ENCODE measurements at places on chromosomes 2 and 18. TPM values are rescaled to one million over a fixed set of nuclear protein-coding genes. Genes with fewer than 3 reads are reported as not detected.

- H3K36me3 ChIP-seq, result no peaks in the 10 kb centered on the region
- H3K4me1 ChIP-seq, result no peaks in the 10 kb centered on the region
These were observed 228.9 kb upstream of the SPOPL start for GRCh38 chr2:138272524-138273195.

GRCh38 chr2:172109988-172110811, 7.5 kb upstream of the DLX2 start:
- DNase-seq, result no peak
- peaks cover 27% of the 10 kb centered on the region for H3K4me1 ChIP-seq
- H3K27me3 ChIP-seq, result peaks cover 68% of the 10 kb centered on the region
- H3K4me3 ChIP-seq, result no peak overlapping the region

- H3K27ac ChIP-seq, result no peak overlapping the region
- H3K27me3 ChIP-seq, result no peaks in the 10 kb centered on the region
- no peak for DNase-seq
- peaks cover 21% of the 10 kb centered on the region for H3K4me1 ChIP-seq
- peaks cover 34% of the 10 kb centered on the region for H3K36me3 ChIP-seq
- no peak overlapping the region for H3K4me3 ChIP-seq
These were observed 15.2 kb downstream of the MRPL35 start for GRCh38 chr2:86214503-86214832.

DNA sequence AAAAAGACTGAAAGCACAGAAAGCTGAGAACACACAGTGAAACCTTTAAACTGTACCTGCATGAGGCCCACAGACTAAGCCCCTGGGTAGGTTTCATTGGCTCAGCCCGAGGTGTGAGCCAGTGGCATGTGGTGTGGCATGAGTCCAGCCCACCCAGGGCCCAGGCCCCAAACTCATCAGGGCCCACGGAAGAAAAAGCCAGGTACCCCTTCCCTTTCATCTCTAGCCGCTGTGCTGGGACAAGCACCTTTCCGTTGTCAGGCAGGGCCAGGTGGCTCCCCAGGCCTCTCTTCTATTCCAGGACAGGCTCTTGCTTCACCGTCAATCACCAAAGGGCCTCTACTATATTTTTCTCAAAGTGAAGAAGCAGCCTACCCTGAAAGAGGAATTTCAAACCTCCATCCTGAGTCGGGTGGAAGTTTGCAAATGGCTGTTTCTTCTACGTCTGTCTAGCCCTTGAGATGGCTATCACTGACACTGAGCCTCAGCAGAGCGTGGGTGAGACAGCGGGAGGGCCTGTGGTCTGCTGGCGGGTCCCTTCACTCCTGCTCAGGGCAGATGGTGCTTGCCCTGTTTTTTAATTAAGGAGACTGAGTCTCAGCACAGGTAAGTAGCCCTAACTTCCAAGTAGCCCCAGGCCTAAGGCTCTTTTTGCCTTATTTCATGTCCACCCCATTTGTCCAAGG, 8.6 kb downstream of the DNAJB2 start:
- H3K36me3 ChIP-seq, result peaks cover 16% of the 10 kb centered on the region
- no peak overlapping the region for H3K27ac ChIP-seq
- H3K4me3 ChIP-seq, result no peak overlapping the region
- H3K4me1 ChIP-seq, result no peaks in the 10 kb centered on the region

- H3K27ac ChIP-seq, result no peak overlapping the region
- no peak for DNase-seq
- H3K4me1 ChIP-seq, result no peaks in the 10 kb centered on the region
- H3K36me3 ChIP-seq, result peaks cover 11% of the 10 kb centered on the region
- H3K27me3 ChIP-seq, result no peaks in the 10 kb centered on the region
These were observed 56.9 kb downstream of the RHBDD1 start for GRCh38 chr2:226892729-226893128.

NTSR2 gene
- total RNA-seq, result not detected

DNA sequence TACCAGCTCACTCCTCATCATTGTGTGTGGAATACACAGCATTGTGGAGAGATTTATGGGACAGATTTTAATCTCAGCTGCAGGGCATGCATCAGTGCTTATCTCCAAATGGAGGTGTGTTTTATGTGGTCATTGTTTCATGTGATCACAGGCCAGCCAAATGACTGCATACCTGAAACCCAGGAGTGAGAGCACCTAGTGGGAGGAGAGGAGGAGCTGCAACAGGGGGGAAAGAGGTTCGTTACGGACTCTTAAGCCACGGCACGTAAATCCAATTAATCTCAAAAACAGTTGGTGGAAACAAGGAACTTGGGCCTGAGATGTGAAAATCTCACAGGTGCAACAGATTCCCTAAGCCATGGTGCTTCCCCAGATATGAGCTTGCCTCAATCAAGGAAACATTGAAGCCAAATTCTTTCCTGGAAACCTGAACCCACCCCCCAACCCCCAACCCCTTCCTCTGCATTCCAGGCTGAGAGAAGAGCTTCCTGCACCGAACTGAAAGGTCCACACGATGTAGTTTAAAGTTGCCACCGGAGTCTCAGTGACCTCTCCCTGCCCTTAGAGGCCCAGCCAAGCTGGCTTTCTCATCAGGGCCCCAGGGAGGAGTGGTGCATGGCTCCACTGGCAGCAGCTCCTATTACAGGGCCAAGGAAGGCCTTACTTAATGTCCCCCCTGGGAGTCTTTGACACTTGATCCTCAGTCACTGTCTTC, 167.4 kb downstream of the C1D start:
- no peak overlapping the region for H3K27ac ChIP-seq
- no peak for DNase-seq
- H3K4me1 ChIP-seq, result no peaks in the 10 kb centered on the region
- H3K36me3 ChIP-seq, result no peaks in the 10 kb centered on the region
- H3K4me3 ChIP-seq, result no peak overlapping the region
- H3K27me3 ChIP-seq, result no peaks in the 10 kb centered on the region

DNA sequence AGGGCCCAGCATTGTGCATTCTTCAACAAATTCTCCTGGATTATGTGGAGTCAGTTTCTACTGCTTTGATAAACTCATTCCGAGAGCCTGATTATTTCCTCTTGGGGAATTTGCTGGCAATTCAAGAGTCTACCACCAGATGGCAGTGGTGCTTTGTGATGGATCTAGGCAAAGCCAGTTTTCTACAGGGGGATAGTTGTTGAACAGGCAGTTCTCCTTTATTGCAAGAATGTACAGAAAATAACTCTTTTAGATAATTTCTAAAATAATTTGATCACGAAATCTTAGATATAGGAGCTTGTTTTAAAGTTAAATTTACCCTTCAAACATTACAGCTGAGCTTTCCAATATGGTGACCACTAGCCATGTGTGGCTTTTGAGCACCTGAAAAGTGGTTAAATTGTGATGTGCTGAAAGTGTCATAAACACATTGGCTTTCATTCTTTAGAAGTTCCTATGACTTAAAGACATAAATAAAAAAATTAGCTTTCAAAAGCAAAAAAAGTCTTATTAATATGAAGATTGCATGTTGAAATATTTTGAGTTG, 66.7 kb upstream of the HAAO start:
- no peak overlapping the region for H3K27ac ChIP-seq
- DNase-seq, result peak; percentile 33
- no peaks in the 10 kb centered on the region for H3K27me3 ChIP-seq
- H3K4me1 ChIP-seq, result no peaks in the 10 kb centered on the region

RALB gene
- total RNA-seq, result 79.7 TPM

SLC14A1 gene
- total RNA-seq, result 0.49 TPM

DNA sequence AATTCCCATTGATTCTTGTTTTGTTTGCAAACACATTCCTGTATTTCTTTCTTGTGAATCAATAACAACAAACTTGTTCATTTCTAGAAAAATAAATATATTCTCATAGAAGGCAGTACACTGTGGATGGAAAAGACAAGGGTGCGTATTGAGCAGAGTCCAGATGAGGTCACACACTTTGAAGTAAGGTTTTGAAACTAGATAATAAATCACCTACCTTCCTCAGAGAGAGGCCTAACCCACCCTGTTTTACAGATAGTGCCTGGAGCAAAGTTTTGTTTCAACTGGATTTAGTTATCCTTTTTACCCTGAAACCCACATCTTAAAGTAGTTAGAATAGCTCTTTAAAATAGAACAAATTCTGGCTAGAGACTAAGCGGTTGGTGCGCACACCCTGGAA, 137.1 kb upstream of the PIEZO2 start:
- no peak overlapping the region for H3K27ac ChIP-seq
- H3K36me3 ChIP-seq, result no peaks in the 10 kb centered on the region
- no peak overlapping the region for H3K4me3 ChIP-seq
- H3K4me1 ChIP-seq, result no peaks in the 10 kb centered on the region

C1GALT1C1L gene
- total RNA-seq, result not detected

DNA sequence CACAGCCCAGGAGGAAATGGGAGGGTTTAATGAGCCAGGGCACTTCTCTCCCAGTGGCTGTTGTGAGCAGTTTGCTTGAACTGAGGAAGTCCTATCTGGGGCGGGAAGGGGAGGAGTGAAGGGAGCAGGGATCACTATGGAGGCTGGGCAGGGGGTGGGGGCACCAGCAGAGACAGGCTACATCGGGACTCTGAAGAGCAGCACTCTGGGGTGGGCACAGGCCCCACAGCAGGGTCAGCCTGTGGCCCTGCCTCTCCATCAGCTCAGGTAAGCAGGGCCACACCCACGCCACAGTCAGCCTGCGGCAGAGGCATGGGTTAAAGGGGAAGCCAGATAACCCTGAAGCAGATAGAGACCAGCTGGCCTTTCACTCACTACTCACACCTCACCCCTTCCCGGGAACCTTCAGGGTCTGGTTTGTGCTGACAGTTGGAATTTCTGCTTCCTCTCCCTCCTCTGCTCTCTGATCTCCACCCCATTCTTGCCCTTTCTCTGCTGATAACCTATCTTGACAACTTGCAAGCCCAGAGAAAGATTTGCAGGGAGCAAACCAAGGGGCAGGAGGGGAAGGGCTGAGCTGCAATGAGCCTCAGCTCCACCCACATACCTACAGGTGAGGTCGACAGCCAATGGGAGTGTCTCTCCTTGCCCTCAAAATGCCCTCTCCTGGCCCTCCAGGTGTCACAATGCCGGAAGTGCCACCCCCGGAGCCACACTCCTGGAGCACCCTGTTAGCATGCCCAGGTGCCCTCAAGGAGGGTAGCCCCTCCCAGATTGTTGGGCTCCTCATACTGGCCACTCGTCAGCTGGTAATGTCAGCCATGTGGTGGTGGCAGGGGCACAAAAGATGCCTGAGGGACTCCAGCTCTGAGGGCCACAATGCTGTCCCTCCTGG, 3.7 kb downstream of the SIGLEC15 start:
- H3K4me1 ChIP-seq, result peaks cover 12% of the 10 kb centered on the region
- peaks cover 11% of the 10 kb centered on the region for H3K27me3 ChIP-seq
- no peak overlapping the region for H3K27ac ChIP-seq
- H3K4me3 ChIP-seq, result no peak overlapping the region

ERFE gene
- not detected for total RNA-seq

DNA sequence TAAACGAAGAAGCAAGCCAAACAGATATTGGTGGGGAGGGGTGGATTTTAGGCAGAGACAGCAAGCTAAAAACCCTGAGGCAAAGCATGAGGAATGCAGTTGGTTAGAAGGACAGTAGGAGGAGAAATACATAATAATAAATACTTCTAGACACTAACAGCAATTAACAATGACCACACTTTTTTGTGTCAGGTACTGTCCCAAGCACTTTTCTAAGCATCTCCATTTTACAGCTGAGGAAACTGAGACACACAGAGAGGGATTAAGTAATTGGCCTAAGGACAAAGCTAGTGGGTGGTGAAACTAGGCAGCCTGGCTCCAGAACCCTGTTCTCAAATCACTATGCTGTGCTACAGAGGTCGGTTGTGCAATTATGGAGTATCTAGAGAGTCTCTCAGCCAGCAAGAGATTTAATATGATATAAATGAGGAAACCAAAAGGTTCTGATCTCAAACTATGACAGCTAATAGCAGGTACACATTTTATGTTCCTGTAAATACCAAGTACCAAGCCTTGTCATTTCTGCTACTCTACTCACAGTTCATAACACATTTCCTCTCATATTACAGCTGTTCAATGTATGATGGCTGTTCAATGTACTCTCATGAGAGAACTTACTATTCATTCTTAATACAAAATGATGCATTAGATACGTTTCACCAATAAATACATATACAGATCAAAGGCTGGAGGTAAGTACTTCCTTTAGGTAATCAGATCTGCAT, 5.3 kb downstream of the MAP4K3 start:
- H3K27me3 ChIP-seq, result no peaks in the 10 kb centered on the region
- no peak overlapping the region for H3K27ac ChIP-seq
- peaks cover 61% of the 10 kb centered on the region for H3K4me1 ChIP-seq
- peaks cover 10% of the 10 kb centered on the region for H3K36me3 ChIP-seq
- no peak overlapping the region for H3K4me3 ChIP-seq

DNA sequence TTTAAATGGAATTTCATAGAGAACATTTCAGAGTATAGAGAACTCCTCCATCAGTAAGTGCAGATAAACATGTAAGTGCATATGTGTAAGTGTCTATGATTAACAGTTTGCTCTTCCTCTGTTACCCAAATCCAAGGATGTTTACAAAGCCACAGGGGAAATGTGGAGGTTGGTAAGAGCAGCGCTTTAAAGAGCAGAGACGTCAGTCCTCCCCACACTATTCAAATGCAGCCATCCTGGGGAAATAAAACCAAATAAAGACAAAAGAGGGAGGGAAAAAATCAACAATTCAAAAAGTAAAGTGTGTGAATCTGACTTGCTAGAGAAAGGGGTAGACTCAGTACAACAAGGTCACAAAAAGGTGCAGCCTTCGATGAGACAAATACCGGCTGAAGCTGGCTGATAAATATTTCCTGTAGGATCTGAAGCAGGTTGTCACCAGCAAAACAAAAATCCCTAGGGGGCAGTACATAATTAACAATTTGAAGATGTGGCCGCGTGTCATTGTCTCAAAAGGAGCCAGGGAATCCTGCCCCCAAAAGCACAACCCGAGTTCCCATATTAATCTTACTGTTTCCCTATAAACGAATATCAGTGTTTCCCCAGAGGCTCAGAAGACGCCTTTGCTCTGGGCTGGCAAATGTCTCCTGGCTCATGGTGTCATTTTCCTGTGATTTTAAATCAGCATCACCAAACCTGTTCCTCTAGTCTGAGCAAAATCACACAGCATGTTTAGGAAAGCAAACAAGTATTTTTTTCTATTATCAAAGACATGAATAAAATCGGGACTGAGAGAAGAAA, 216.5 kb downstream of the CDCA7 start:
- H3K36me3 ChIP-seq, result no peaks in the 10 kb centered on the region
- no peak overlapping the region for H3K27ac ChIP-seq
- H3K4me3 ChIP-seq, result no peak overlapping the region
- H3K4me1 ChIP-seq, result peaks cover 5% of the 10 kb centered on the region
- H3K27me3 ChIP-seq, result peaks cover 18% of the 10 kb centered on the region

GRCh38 chr18:49162226-49162864, 211.6 kb upstream of the SMAD7 start:
- H3K27me3 ChIP-seq, result no peaks in the 10 kb centered on the region
- H3K4me3 ChIP-seq, result no peak overlapping the region
- H3K4me1 ChIP-seq, result peaks cover 42% of the 10 kb centered on the region
- DNase-seq, result no peak

GRCh38 chr2:44952143-44952805, 10.8 kb downstream of the SIX3 start:
- H3K4me3 ChIP-seq, result no peak overlapping the region
- no peaks in the 10 kb centered on the region for H3K36me3 ChIP-seq
- H3K27ac ChIP-seq, result no peak overlapping the region
- DNase-seq, result no peak
- H3K27me3 ChIP-seq, result peaks cover 83% of the 10 kb centered on the region

NYAP2 gene
- total RNA-seq, result not detected

- no peak overlapping the region for H3K4me3 ChIP-seq
- no peaks in the 10 kb centered on the region for H3K4me1 ChIP-seq
- H3K27ac ChIP-seq, result no peak overlapping the region
- no peaks in the 10 kb centered on the region for H3K36me3 ChIP-seq
- no peak for DNase-seq
These were observed 36.2 kb upstream of the IGFBP2 start for GRCh38 chr2:216596980-216597509.

All from activated T-helper 1 cell treated with anti-CD3 and anti-CD28 coated beads, Interleukin-12 subunit alpha, Interleukin-12 subunit beta, Interleukin-2, Interleukin-4 antibody, amounts not matched to agents 30 ng/mL and 10 ng/mL and 1 ng/mL, durations not matched to agents 14 hours and 24 hours and 36 hours (primary cell).